ENCODE measurements at places on chromosomes 13 and 19. TPM values are rescaled to one million over a fixed set of nuclear protein-coding genes. Genes with fewer than 3 reads are reported as not detected.

Gene RPL13A
- 5,678 TPM for total RNA-seq

DNA sequence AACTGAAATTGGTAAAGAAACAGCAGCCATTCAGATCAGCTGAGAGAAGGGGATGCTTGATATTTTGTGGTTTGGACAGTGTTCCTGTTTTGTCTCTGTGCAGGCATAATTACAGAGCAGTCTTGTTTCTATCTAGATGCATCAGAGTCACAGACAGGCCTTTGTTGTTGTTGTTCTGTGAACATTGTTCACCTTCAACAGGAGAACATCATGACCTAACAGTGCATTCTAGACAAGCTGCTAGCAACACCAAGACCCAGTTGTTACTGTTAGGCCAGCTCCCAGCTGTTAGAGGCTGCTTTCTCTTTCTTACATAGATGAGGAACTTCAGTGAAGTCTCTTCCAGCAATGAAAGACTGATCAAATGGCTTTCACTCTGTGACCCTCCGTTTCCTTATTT, 8.5 kb upstream of the LSR start:
- no peak for DNase-seq

Gene SIGLEC11
- under 0.01 TPM for total RNA-seq

DNA sequence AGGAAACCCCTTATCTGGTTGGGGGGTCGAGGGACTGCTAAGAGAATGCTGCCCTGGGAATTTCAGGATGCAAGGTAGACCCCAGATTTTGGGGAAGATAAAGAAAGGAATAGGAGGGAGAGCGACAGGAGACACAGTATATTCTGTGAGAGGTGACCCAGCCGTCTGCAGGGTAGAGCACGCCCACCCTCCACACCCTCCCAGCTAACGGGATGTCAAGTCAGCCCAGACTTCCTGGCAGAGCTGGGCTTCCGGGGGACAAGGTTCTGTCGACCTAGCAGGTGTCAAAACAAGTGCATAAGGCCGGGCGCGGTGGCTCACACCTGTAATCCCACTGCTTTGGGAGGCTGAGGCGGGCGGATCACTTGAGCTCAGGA, 695 bp upstream of the PRR36 start:
- DNase-seq: no peak

DNA sequence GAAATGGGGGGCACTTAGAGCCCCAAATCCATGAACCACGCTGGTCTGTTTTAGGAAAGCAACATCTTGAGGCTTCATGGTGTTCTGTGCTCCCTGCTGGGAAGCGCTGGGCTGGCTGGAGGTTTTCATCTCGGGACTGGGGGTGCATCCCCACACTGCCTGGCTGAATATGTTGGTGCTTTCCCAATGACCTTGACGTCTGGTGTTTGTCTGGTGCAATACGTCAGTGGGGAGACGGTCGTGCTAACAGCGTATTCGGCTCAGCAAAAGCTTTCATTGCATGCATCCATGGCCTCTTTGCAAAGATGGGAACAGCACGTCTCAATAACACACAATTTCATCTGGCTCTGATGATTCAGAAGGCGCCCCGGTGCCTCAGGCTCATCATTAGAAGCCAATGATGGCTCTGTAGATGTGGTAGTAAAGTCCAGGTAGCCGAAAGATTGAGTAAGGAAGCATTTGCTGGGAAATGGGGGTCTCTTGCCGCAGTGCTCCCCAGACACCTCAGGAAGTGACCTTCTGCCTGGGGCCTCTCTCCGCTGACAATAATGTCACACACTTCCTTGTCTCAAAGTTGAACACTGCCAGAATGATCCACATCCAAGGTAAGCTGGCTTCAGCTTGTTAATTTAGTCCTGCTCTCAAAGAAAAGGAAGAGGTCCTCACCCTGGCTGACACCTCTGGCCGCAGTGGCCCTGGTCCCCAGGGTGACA, 97.7 kb downstream of the ING1 start:
- no peak for DNase-seq

GRCh38 chr19:6042776-6043726, 65.1 kb upstream of the RANBP3 start:
- DNase-seq: no peak

Gene C19orf67
- not detected for total RNA-seq

Gene LRRC8E
- total RNA-seq: 0.27 TPM

Gene CYP4F2
- 1.3 TPM for total RNA-seq

GRCh38 chr13:74045583-74045982, 88.6 kb downstream of the KLF12 start:
- no peak for DNase-seq

DNA sequence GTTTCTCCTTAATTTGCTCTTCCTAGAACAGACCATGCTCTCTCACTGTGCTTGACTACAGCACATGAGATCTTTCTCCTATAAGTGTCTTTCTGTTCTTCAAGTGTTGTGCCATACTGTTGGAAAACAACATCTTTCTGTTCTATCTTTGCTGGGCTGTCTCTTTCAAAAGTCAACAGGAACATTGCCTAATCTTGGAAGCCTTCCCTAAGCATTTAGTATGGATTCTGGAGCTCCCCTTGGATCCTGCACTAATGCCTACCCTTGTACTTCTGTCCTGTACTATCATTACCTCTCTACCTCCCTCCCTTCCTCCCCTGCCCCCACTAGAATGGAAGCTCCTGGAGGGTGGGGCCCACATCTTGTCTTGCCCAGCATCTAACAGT, 26.8 kb downstream of the STARD13 start:
- DNase-seq: no peak

GRCh38 chr19:508204-509150, 1.2 kb downstream of the TPGS1 start:
- DNase-seq: no peak

DNA sequence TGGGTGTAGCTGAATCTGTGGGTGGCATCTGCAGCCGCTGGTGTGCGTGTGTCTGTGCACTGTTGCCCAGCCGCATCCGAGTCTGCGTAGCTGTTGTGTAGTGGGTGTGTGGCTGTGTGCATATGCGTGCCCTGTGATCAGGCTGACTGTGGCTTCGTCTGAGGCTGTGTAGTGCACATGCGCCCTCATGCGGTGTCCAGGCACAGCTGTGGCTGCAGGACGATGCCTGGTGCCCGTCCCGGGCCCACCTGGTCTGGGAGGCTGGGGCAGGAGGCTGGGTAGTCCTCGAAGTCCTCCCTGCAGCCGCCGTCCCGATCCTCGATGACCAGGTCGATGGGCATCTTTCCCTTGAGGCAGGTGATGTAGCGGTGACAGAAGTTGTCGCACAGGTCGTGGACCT, 4.9 kb downstream of the MEIS3 start:
- DNase-seq: no peak

- DNase-seq: no peak
Observed at GRCh38 chr13:74299721-74300120, 165.5 kb upstream of the KLF12 start.

Measured in hematopoietic multipotent progenitor cell (in vitro differentiated cells).